Uterine smooth muscle cell (primary cell): ENCODE measurements at places on chromosomes 12 and 14. TPM values are rescaled to one million over a fixed set of nuclear protein-coding genes. Genes with fewer than 3 reads are reported as not detected.

IGF1 gene
- total RNA-seq, result 0.25 TPM in 1 of 2 replicates, not detected in the other

FAM161B gene
- total RNA-seq, result 3.4 and 4.0 TPM in 2 replicates

KRT79 gene
- not detected in 2 replicates for total RNA-seq

DHRS4L2 gene
- total RNA-seq, result 11.6 and 14.9 TPM in 2 replicates

TMEM30B gene
- 0.11 and 0.12 TPM in 2 replicates for total RNA-seq

TCL1B gene
- total RNA-seq, result not detected in 2 replicates

SCYL2 gene
- 44.0 and 45.7 TPM in 2 replicates for total RNA-seq

DIP2B gene
- total RNA-seq, result 33.5 and 37.5 TPM in 2 replicates

LEMD3 gene
- total RNA-seq, result 31.1 and 33.8 TPM in 2 replicates

MFAP5 gene
- 5.8 and 19.1 TPM in 2 replicates for total RNA-seq

GUCY2C gene
- total RNA-seq, result not detected in 2 replicates

NKX2-1 gene
- total RNA-seq, result not detected in 2 replicates

KRT72 gene
- not detected in 2 replicates for total RNA-seq

MIPOL1 gene
- total RNA-seq, result 17.1 and 19.9 TPM in 2 replicates

CCDC38 gene
- total RNA-seq, result not detected in 2 replicates

CNOT2 gene
- total RNA-seq, result 145 and 188 TPM in 2 replicates

HOXC5 gene
- under 0.01 TPM in 1 of 2 replicates, not detected in the other for total RNA-seq

SLC38A4 gene
- 0.11 and 0.25 TPM in 2 replicates for total RNA-seq

C1QL4 gene
- 0.37 and 0.77 TPM in 2 replicates for total RNA-seq
